Kidney tubule cell (primary cell): ENCODE measurements at places on chromosomes 16 and 17.

DNA sequence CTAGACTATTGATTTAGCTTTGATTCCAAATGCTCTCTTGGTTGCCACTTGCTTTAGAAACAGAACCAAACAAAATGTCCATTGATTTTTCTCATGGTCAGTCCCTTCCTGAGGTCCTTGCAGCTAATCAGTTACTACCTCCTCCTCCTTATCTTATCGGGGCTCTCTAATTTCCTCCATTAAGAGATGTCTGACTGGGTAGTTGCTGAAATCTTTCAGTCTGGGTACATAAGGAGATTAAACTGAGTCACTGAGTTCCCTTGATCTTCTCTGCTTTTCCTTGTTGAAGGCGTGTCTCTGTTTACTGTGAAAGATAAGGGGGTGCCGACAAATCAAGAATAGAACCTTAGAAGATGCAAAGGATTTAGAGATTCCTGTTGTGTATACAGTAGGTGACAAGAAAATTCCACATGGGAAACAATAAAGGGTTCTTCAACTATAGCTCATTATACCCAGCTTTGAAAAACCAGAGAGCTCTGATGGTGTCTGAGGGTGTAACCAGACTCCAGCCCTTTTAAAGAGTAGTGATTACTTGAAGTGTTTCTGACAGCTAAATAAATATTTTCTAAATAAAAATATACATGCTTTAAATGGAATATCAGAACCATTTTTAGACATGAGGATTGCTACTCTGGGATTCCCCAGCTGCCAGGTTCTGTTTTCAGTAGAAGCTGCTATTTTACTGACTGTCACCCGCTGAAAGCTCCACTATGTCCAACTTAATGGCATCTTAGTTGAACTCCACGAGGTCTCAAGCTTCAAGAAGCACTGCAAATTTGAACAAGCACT is 791.3 kb upstream of the SOX9 start:
- DNase-seq, result no peak

DNA sequence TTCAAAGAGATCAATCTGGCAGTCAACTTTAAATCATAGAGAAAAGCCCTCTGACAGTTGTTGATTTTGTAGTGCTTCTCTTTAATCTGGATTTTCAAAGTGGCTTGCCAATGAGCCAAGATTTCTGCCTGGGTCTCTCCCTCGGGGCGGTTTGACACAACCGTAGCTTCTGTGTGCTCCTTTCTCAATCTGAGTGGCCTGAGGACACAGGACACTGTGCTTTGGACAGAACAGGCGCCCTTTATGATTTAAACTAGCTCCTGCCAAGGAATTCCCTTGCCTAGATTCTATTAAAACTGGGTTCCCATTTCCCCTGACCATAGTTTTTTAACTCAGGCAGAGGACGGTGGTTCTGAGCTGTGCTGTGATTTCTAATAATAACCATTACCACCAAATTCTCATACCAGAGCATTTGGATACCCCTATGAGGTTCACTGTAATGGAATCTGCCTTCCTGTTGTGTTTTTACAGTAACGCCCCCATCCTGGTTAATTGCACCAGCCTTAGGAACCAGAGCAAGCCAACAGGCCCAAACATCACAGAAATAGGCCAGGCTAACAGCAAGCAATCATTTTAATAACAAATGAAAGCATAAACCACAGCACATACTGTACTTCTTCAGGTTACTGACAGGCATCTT is 4.0 kb downstream of the ZFHX3 start:
- DNase-seq, result no peak

DNA sequence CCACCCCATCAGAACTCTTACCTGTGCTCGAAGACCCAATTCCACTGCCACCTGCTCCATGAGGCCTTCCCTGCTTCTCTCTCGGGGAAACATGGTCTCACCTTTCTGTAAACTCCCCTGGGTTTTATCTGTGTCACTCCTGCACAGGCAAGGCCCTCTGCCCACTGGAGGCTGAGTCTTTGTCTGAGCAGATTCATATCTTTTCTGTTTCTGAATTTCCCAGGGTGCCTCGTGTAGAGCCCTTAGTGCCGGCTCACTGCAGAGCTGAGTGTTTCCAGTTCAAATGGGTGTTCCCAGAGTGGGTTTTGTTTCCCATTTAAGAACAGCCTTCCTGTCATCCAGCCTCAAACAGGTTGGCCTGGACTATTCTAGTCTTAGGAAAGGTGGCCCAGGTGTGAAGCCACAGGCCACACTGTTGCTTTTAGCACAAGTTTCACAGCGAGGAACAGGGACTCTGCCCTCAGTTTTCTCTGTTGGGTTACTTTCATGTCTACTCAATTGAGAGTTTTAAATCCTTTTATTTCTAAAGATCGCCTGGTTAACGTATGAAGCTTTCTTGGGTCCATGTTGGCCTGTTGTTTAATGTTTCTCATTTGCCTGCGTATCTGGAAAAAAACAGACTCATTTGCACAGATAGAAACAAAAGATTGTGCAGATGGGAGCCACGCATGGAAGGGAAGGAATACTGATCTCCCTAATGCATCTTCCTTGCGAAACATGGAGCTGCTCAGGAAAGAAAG is 228.7 kb downstream of the MSI2 start:
- DNase-seq, result no peak

DNA sequence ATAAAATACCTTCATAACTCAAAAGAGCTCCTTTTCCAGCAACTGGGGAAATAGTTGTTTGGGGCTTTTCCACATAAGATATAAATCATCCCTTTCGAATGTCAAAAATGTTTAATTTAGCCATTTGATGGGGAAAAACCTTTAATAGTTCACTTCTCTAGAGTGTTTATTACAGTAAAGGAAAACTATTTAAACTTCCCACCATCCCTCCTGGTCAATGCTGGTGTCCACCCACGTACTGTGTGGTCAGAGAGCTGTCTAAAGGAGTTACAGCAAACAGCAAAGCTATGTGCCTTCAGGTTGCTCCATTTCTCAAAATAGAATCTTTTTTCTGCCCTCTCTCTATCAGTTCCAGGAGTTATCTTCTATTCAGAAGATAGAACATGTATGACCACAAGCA is 33.5 kb downstream of the KANSL1 start:
- peak; percentile 40 for DNase-seq

DNA sequence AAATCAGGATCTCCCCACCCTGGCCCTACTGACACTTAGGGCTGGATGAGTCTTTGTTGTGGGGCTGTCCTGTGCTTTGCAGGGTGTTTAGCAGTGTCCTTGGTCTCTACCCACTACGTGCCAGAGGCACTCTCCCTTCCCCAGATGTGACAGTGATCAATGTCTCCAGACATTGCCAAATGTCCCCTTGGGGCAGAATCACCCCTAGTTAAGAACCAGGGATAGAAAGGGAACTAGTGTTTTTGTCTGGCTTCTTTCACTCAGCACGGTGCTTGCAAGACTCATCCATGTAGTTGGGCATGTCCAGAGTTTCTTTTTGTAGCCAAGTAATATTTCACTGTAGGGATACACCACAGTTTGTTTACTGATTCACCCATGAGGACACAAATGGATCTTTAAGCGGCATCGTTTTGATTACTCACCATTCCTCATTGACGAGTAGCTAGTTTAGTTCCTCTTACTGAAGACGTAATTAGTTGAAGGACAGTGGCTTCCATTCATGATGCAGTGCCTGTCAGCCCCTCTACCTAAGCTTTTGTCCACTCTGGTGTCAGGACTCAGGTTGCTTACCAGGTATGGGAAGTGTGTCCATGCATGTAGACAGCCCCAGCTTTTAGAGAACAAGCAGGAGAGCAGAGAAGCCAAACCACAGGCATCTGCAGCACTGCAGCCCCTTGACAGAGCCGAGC is 26.0 kb upstream of the ITGB4 start:
- DNase-seq, result peak; percentile 74
